ENCODE measurements at places on chromosomes 2 and 18.
A peak's percentile ranks its signal among the peaks of the same experiment; 100 is the strongest.

DNA sequence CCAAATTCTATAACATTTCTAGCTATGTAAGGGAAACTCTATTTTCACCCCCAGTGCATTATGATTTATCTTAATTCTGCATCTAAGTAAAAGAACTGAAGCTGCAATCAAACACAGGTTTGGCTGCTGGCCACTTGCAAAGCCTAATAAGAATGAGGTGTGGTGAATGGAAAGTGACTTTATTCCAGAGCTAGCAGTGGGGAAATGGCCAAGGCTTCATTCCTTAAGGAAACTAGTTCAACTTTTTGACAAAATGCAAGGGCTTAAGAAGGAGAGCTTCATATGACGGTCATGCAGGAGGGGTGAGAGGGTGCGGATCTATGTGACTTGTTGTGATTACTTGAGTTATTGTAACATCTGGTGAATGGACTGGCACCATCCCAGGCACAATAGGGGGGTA lies 1802.0 kb downstream of the SUCLG1 start:
- no peak for DNase-seq

GRCh38 chr2:180450841-180451240 lies 443.7 kb upstream of the CWC22 start:
- no peak for DNase-seq

GRCh38 chr2:127175041-127175721 lies 44.9 kb downstream of the CYP27C1 start:
- peak; percentile 71 for DNase-seq

- DNase-seq, result peak; percentile 79
These were observed 183.9 kb upstream of the KLHL14 start for GRCh38 chr18:32956591-32957315.

DNA sequence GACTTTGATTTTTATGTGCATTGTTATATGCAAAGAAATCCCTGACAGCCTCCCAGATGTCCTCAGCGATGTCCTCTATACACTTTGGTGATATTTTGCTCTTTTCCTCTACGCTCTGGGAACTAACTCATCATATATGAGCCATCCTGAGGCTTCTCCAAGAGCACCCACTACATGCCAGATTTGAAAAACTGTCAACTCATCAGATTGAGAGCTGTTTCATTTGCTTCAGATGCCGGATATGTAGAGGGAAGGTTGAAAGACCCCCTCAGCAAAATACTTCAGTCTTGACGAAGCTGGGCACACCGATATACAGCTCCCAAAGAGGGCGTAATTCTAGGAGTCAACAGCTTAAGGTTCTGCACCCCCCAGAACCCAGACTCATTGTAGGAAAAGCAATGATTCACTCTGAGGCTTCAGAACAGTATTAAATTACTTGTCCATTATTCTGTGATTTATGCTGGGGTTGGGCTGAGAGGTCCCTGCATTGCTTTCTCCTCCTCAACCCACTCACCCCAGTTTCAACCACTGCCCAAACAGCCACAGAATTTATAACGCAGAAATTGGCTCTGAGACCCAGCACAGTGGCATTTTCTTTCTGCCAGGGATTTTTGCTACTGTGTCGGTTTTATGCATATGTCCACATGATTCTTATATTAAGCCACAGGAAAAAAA lies 341.8 kb downstream of the ALK start:
- peak; percentile 49 for DNase-seq

DNA sequence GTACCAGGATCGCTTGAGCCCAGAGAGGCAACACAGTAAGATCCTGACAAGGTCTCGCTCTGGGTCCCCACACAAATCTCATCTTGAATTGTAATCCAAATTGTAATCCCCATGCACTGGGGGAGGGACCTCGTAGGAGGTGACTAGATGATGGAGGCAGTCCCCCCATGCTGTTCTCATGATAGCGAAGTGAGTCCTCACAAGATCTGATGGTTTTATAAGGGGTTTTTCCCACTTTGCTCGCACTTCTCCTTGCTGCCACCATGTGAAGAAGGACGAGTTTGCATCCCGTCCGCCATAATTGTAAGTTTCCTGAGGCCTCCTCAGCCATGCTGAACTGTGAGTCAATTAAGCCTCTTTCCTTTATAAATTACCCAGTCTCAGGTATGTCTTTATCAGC lies 46.0 kb upstream of the SERTAD2 start:
- DNase-seq, result no peak

DNA sequence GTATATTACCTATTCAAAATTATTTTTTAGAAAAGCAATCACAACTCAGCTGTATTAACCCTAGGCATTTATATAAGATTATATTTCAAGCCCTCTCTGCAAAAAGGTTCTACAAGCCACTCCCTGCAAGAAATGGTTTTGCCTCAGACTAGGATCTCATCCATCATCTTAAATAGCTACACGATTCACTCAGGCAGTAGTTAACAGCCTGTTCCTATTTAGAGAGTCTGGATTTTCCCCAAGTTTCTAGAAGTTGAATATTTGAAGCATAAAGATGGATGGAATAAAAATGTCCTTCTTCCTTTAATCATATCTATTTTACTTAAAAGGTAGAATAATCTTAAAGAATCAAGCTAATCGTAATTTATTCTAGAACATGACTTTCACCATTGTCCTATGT lies 167.1 kb upstream of the STK17B start:
- DNase-seq, result no peak

GRCh38 chr18:3246635-3247239 lies 864 bp upstream of the MYL12A start:
- DNase-seq, result no peak

GRCh38 chr2:12538138-12538694 lies 178.5 kb upstream of the TRIB2 start:
- no peak for DNase-seq
